ENCODE measurements at places on chromosomes 5 and 9.

DNA sequence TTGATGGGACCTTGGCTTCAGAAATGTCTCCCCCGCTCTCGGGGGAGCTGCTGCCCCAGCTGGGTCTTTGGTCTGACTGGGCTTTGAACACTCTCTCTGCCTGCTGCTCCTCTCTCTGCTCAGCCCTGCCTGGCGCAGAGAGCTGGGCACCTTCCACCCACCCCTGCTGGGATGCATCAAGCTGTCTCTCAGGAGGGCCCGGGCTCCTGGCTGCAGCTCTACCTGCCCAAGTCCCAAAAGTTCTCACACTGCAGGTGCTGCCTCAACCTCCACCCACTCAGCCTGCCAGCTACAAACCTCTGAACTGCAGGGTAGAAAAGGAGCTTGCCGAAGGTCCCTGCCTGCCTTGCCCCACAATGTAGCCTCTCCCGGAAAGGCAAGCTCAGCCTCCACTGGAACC is 36.7 kb downstream of the IRX2 start:
- no peaks in the 10 kb centered on the region for H3K36me3 ChIP-seq
- H3K4me3 ChIP-seq, result no peak overlapping the region
- no peaks in the 10 kb centered on the region for H3K4me1 ChIP-seq
- no peak for DNase-seq
- H3K27ac ChIP-seq, result no peak overlapping the region

DNA sequence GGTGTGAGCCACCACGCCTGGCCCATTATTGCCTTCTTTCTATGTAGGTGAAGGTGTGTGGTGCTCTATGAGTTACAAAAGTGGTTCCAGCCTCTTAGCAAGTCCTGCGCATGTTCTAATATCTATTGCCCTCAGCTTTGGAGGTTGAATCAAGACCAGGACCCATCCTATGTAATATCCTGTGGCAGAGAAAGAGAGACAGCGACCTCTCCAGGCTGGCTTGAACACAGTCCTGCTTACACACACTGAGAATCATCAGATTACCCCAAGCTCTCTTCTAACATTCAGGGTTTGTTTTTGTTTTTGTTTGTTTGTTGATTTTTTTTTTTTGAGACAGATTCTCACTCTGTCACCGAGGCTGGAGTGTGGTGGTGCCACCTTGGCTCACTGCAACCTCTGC is 94.7 kb upstream of the OSMR start:
- no peaks in the 10 kb centered on the region for H3K4me1 ChIP-seq
- no peak for DNase-seq
- no peak overlapping the region for H3K4me3 ChIP-seq
- H3K27me3 ChIP-seq, result peaks cover 11% of the 10 kb centered on the region
- H3K27ac ChIP-seq, result no peak overlapping the region

- H3K27me3 ChIP-seq, result no peaks in the 10 kb centered on the region
- no peaks in the 10 kb centered on the region for H3K4me1 ChIP-seq
- H3K4me3 ChIP-seq, result no peak overlapping the region
- DNase-seq, result no peak
Measured at GRCh38 chr5:179261301-179262125, 83.7 kb downstream of the ADAMTS2 start.

DNA sequence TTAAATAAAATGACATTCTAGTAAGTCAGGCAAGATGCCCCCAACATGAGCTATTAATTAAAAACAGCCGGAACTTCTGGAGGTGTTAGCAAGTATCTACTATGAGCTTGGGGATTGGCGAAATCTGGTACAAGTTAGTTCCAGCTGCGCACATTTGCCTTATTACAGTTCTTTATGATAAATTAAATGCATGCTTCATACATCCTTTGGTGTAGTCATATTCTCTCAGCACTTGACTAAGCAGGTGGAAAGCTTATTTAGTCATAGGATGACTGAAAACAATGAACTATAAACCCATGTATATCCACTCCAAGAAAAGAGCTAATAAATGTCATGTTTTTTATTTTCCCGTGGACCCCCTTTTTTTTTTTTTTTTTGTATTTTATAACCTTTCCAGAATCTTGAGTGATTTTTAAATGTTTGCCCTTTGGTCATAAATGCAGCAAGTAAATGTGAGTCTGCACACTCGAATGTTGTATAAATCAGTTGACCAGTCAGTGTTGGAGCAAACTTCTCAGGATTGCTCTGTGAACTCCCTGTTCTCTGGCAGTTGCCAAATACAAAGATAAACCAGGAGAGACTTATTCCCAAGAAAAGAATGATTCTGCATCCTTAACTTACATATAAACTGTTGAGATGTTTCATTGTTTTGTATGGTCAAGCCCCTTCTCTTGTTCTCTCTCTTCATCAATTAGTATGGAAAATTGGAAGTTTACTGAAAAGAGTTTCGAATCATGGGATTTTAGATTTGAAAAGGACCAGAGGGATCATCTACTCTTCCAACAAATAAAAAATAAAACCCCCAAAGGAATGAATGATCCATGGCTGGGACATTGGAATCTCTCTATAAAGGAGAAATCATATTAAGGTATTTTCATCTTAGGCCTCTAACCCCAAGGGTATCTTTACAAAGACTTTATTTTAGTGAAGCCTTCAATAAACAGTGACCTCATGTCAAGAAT is 38.3 kb downstream of the PIK3R1 start:
- H3K36me3 ChIP-seq, result peaks cover 8% of the 10 kb centered on the region
- peaks cover 74% of the 10 kb centered on the region for H3K4me1 ChIP-seq

DNA sequence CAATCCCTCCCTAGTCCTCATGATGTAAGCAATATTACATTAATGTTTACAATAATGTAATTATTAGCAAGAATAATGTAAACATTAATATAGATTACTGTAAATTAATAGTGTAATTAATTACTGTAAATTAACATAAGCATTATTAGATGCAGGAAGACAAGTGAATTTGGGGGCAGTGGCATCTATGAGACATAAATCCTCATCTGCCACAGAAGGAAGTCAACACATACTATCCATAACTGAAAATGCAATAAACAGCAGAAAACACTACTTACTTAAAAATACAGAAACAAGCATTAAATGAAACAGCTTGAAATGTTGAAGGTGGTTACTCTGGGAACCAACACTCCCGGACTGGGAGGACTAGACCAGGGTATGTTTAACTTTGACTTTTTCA is 685 bp upstream of the NIPSNAP3A start:
- H3K4me1 ChIP-seq, result peaks cover 21% of the 10 kb centered on the region
- H3K4me3 ChIP-seq, result peak overlapping the region; percentile 91
- H3K36me3 ChIP-seq, result peaks cover 7% of the 10 kb centered on the region

DNA sequence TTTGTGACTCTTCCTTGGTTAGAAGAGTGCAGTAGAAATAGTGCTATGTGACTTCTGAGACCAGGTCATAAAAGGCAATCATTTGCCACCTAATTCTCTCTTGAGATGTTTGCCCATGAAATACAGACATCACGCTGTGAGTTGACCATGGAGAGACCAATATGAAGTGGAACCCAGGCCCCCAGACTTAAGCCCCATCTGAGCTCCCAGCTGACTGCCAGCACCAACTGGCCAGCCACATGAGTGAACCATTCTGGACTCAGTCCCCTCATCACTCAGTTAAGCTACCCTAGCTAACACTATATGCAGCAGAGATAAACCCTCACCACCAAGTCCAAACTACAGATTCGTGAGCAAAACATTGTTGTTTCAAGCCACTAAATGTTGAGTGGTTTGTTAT is 60.7 kb upstream of the NIPBL start:
- no peaks in the 10 kb centered on the region for H3K4me1 ChIP-seq
- DNase-seq, result no peak
- no peaks in the 10 kb centered on the region for H3K36me3 ChIP-seq

DNA sequence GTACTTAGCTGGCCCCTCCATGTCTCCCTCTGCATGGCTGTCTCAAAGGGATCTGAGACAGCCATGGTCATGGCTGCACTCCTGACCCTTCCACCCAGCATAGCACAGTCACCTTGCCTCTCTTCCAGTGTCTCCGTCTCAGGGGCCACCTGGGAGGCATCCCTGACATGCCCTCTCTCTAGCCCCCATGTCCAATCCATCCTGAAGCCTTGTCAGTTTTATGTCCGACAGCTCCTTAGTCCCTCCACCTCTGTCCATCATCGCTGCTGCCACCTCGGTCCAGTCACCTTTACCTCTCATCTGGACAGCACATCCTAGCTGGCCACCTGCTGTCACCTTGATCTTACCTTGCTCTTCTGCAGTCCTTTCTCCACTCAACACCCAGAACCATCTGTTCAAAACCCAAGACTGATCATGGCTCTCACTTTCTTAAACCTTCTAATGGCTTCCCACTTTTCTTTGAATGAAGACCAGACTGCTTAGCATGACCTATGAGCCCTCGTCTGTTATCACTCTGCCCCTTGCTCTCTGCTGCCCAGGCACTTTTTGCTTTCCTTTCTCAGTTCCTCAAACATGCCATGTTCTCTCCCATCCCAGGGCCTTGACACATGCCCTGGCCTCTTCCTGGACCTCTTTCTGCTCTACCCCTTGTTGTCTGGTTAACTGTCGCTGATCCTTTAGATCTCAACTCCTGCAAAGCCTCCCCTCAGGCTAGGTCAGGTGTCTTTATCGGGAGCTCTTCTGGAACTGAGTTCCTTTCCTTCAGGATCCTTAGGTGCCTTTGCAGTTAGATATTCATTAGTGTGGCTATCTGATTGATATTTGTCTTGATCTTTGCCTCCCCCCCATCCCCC is 181.8 kb upstream of the PITX1 start:
- peak; percentile 25 for DNase-seq
- H3K4me1 ChIP-seq, result no peaks in the 10 kb centered on the region
- no peak overlapping the region for H3K4me3 ChIP-seq
- H3K27ac ChIP-seq, result no peak overlapping the region
- H3K36me3 ChIP-seq, result no peaks in the 10 kb centered on the region

DNA sequence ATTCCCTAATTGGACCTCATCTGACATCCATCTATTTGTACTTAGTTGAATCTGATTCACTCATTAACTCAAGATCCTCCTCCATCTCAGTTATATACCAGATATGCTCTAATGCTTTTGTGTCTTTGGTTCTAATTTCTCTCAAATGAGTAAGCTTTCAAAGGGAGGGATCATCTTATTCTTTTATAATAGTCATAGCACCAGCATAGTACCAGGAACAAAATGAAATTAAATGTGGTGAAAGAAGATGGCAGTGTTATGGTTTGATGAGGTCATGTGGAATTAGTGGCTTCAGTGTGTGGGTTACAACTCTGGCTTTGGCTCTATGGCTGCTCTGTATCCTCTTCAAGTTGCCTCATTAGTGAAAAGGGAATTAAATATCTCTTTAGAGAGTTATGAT is 32.5 kb upstream of the ZNF366 start:
- no peak overlapping the region for H3K27ac ChIP-seq
- H3K27me3 ChIP-seq, result peaks cover 24% of the 10 kb centered on the region
- H3K4me3 ChIP-seq, result no peak overlapping the region

DNA sequence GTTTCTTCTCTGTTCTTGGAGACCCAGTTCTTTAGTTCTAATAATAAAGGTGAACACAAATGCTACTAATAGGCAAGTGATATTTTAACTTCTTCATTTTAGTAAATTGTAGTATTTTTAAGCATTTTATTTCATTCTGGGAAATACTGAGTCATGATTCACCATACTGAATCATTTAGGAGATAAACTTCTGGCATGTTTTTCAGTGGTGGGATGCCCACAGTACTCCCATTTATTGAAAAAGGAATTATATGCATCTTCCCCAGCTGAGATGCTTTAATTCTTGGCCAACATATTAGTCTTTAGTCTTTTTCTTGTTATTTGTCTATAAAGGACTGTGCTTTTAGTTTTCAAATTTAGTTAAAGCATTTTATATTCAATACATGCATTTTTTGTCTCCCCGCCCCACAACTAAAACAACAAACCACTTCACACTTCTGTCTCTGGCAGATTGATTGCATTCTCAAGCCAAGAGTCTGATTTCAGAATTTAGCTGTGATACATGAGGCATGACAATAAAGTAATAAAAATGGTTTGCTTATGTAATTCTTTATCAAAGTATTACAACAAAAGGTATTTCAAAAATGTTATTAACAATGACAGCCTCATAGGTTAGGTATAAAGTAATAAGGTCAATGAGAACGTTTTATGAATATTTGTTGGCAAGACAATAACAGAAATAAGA is 125.2 kb upstream of the CDH18 start:
- H3K4me3 ChIP-seq, result no peak overlapping the region
- no peaks in the 10 kb centered on the region for H3K27me3 ChIP-seq
- no peaks in the 10 kb centered on the region for H3K4me1 ChIP-seq
- no peak overlapping the region for H3K27ac ChIP-seq

DNA sequence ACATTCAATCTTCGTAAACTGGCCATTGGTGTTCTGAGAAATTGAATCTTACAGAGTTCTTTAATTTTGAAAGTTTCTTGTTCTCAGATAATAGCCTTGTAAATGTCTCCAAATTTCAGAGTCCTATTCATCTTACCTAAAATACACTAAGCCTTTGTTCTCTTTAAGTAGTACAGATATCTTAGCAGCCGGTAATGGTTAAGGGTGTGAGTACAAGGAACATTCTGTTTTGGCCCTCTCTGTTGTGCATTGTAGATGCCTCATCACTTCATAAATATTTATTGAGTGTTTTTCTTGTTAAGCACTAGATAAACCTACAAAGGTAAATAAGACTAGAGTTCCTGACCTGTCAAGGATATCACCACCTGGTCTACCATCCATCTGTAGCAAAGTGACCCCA is 35.2 kb downstream of the ZCCHC7 start:
- H3K4me3 ChIP-seq, result no peak overlapping the region
- H3K4me1 ChIP-seq, result peaks cover 15% of the 10 kb centered on the region
- H3K27ac ChIP-seq, result no peak overlapping the region

GRCh38 chr5:103923616-103924168 is 361.1 kb upstream of the NUDT12 start:
- H3K36me3 ChIP-seq, result no peaks in the 10 kb centered on the region
- H3K27me3 ChIP-seq, result no peaks in the 10 kb centered on the region
- no peak overlapping the region for H3K27ac ChIP-seq
- H3K4me3 ChIP-seq, result no peak overlapping the region
- H3K4me1 ChIP-seq, result no peaks in the 10 kb centered on the region
- DNase-seq, result no peak

- no peak for DNase-seq
- no peak overlapping the region for H3K4me3 ChIP-seq
Measured at GRCh38 chr9:4796530-4796929, 3.8 kb downstream of the RCL1 start.

GRCh38 chr5:55360190-55360589 is 52.4 kb downstream of the MTREX start:
- DNase-seq, result no peak
- H3K27ac ChIP-seq, result no peak overlapping the region
- peaks cover 46% of the 10 kb centered on the region for H3K36me3 ChIP-seq
- H3K27me3 ChIP-seq, result no peaks in the 10 kb centered on the region
- H3K4me1 ChIP-seq, result peaks cover 12% of the 10 kb centered on the region

- H3K36me3 ChIP-seq, result no peaks in the 10 kb centered on the region
- DNase-seq, result no peak
- no peak overlapping the region for H3K27ac ChIP-seq
- H3K27me3 ChIP-seq, result no peaks in the 10 kb centered on the region
Measured at GRCh38 chr5:117102591-117102990, 528.0 kb upstream of the SEMA6A start.
